ENCODE measurements at places on chromosomes 3 and 15.

DNA sequence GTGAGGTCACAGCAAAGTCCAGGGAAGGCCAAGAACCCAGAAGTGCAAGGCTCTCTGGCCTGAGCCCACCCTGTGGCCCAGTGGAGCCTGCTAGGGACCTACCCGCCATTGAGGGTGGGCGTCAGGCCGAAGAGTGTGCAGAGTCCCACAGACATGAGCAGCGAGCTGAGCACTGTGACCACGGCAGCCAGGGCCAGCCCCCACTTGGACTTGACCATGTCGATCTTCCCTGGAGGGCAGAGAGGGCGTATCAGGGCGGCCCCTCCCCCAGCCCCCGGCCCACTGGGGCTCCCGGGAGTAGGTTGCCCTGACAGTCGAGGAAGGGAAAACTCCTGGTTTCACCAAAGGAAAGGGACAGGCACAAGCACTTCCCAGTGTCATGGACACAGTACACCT, 44.6 kb downstream of the PTPN23 start:
- DNase-seq, result no peak

- DNase-seq, result no peak
Measured at GRCh38 chr15:51255533-51255932, 82.9 kb downstream of the CYP19A1 start.

GRCh38 chr15:74193905-74194304, 8.7 kb downstream of the STRA6 start:
- no peak for DNase-seq

GRCh38 chr15:100043692-100044091, 298.1 kb downstream of the ADAMTS17 start:
- no peak for DNase-seq

- DNase-seq, result no peak
Measured at GRCh38 chr3:25002052-25002451, 426.0 kb upstream of the RARB start.

- no peak for DNase-seq
Measured at GRCh38 chr15:94970096-94970495, 738.7 kb downstream of the MCTP2 start.

DNA sequence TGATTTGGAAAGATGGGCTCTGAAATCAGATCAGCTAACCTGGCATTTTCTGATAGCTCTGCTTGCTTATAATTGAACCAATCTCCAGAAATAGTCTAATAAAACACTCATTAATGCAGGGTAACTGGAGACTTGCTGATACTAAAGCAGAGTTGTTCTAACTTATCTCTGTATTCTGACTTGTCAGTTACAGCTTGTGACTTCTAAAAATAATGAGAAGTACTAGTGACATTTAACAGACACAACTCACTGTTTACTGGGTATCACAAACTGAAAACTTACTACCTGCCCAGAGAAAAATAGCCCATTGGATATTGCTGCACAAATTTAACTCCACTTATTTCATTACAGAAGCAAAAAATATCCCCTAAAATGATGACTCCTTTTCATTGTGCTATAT, 24.0 kb upstream of the TRPM7 start:
- no peak for DNase-seq

- DNase-seq, result no peak
Measured at GRCh38 chr3:166473501-166473900, 636.3 kb upstream of the BCHE start.

DNA sequence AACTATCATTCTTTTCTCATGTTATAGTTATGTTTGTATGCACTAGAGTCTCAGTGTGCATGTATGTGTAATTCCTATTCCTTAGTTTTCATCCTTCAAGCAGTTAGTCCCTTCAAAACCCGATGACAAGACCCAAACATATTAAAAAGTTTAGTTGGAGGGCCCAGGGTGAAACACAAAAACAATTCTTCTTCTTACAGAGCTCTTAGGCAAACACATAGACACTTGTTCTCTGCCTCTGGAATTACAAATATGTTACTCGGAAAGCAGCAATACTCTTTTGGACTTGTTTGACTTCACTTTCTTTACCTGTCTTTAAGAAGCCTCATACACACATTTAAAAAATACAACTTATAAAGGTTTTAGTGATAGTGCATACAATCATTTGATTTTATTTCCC, 763 bp upstream of the CNTN6 start:
- DNase-seq, result no peak

- no peak for DNase-seq
Measured at GRCh38 chr3:79973917-79974595, 206.3 kb upstream of the ROBO1 start.

GRCh38 chr15:74242441-74243185, 6.5 kb downstream of the CCDC33 start:
- DNase-seq, result no peak

DNA sequence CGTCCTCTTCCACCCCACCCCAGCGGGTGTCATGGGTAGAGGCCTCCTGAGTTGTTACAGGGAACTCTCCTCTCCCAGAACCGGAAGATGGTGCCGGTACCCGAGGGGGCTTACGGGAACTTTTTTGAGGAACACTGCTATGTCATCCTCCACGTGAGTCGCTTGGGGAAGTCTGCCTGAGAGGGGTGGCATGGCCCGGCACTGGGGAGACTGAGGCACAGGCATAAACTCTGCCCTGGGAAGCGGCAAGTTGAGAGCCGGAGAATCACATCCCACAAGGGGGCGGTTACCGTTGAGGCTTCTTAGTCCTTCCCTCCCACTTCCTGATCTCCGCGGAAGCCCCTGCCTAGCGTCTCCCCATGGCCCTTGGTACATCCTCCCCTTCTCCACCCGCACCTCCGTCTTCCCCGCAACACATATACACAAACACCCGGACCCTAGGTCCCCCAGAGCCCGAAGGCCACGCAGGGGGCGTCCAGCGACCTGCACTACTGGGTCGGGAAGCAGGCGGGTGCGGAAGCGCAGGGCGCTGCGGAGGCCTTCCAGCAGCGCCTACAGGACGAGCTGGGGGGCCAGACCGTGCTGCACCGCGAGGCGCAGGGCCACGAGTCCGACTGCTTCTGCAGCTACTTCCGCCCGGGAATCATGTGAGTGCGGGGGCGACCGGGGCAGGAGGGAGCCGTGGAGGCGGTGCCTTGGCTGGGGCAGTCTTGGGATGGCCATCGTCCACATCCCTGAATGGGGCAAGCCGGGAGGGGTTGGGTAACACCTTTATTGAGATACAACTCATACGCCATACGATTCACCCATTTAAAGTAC, 3.4 kb downstream of the VILL start:
- peak; percentile 16 for DNase-seq

- no peak for DNase-seq
Measured at GRCh38 chr15:80936288-80937078, 53.1 kb downstream of the MESD start.

- DNase-seq, result no peak
Measured at GRCh38 chr3:133368371-133369067, 31.3 kb upstream of the BFSP2 start.

GRCh38 chr15:72130272-72130671, 12.1 kb downstream of the SENP8 start:
- no peak for DNase-seq

DNA sequence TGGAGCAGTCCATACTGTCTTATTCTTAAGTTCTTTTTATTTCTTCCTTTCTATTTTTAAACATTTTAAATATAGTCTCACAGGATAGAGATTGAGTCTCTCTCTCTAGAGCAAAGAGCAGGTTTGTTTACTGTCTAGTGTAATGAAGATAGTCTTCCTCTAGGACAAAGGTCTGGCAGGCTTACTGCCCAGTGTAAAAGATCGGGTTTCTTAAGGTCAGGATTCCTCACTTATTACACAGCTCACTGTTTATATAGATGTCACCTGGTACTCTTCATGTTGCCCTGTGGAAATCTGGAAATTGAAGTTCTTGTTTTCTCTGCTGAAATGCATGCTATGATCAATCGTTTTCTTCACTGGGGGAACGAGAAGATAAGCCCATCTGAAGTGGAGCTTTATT, 76.0 kb downstream of the ZBBX start:
- DNase-seq, result no peak

DNA sequence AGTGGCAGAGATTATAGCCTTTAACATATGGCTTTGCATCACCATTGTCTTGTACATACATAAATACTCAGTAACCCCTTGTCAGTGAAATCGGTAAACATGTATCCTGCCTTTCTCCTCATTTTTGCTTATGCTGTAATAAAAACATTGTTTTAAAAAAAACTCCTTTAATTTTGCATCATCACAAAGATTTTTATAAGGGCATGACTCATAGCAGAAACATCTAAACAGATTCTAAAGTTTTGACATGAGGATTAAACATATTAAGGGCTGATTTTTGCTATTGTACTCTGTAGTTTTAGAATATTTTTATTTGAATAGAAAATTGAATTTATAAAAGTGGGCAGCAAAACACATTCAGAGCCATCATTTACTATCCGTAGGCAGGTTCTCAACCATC, 275.9 kb downstream of the ZIC4 start:
- DNase-seq, result no peak

- no peak for DNase-seq
Measured at GRCh38 chr3:30180310-30181177, 425.9 kb upstream of the TGFBR2 start.

GRCh38 chr3:49785565-49786356, 581 bp downstream of the IP6K1 start:
- DNase-seq, result peak; percentile 47

DNA sequence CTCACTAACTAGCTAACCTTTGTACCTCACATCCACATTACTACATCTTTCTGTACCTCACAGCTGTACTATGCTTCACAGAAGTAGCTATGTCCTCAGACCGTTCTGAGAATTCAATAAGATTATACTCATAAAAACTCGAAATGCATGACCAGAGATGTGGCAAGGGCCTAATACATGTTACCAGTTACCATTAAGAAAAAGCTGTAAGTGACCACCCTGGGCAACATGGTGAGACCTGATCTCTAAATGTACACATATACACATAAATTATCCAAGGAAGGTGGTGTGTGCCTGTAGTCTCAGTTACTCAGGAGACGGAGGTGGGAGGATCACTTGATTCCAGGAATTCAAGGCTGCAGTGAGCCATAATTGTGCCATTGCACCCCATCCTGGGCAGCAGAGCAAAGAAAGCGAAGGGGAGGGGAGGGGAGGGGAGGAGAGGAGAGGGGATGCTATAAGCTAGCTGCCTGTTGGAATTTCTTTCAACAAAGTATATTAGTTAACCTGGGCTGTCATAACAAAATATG, 482.6 kb upstream of the ZNF717 start:
- DNase-seq, result no peak

DNA sequence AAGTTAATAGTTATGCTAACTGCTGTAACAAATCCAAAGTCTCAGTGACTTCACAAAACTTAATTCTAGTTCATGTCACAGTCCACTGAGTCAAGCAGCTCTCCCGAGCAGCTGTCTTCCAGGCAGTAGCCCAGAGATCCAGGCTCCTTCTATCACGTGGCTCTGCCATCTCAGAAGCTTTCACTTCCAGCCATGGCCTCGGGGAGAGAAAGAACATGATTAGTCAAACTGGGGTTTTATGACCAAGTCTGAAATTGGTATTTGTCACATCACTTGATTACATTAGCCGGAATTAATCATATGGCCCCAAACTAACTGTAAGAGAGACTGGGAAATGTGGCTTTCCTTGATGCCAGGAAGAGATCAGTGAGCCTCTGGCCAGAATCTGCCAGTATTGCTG, 70.2 kb upstream of the DGKG start:
- DNase-seq, result no peak

DNA sequence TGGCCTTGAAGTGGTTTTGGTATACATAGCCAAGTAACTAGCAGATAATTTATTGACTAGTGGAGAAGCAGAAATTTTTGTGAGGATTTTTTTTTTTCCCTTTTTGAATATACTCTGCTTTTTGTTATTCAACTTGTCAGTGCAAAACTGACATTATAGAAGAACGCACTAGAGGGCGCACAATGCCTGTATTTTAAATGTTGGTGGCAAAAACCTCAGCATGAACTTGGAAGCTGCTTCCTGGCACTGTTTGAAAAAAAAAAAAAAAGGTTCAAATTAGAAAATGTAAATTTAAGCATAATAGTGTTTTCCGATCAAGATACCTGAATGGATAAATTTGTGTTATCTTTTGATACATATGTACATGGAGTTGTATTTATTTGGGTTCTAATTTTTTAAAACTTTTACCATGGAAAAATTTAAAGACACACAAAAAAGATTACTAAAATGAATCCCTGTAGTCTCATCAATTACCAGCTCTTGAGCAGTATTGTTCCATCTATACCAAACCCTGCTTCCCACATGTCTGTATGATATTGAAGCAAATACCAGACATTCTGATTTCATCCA, 56.0 kb downstream of the SLC25A26 start:
- DNase-seq, result peak; percentile 44

- DNase-seq, result no peak
Measured at GRCh38 chr3:179565496-179565895, 2.8 kb downstream of the ACTL6A start.

- DNase-seq, result no peak
Measured at GRCh38 chr3:17469520-17469919, 272.9 kb downstream of the TBC1D5 start.

DNA sequence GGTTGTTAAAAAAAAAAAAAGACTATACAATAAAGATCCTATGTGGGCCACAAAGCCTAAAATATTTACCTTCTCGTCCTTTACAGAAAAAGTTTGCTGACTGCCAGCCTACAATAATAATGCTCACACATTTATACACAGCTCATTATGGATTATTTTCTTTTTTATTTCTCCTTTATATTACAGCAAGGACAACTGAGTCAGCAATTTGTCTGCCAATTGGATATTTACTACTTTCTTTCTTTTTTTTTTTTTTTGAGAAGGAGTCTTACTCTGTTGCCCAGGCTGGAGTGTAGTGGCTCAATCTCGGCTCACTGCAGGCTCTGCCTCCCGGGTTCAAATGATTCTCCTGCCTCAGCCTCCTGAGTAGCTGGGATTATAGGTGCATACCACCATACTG, 142.2 kb downstream of the EBLN2 start:
- no peak for DNase-seq

GRCh38 chr3:42999632-43000031, 20.5 kb downstream of the GASK1A start:
- DNase-seq, result no peak

GRCh38 chr15:89067751-89068150, 20.5 kb upstream of the ABHD2 start:
- DNase-seq, result no peak

All from hematopoietic multipotent progenitor cell treated with erythropoietin and hydrocortisone succinate and interleukin-3 and kit ligand, for 15 days (in vitro differentiated cells).